ENCODE measurements at places on chromosomes 4 and X.

DNA sequence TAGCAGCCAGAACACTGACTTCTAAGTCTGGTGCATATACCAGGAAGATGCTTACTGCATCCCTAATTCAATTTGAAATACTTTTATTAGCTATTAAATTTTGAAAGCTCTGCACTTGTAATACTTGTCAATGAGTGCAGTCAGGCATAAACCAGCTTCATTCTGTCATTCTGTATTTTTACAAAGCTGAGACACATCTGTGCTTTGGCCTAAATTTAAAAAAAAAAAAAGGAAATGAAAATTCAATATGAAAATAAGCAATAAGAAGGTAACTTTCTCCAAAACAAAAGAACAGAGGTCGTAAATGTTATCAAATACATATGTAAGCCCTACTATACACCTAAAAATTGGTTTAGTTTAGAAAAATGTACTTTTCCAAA lies 7.0 kb downstream of the SMIM14 start:
- no peak for DNase-seq

DNA sequence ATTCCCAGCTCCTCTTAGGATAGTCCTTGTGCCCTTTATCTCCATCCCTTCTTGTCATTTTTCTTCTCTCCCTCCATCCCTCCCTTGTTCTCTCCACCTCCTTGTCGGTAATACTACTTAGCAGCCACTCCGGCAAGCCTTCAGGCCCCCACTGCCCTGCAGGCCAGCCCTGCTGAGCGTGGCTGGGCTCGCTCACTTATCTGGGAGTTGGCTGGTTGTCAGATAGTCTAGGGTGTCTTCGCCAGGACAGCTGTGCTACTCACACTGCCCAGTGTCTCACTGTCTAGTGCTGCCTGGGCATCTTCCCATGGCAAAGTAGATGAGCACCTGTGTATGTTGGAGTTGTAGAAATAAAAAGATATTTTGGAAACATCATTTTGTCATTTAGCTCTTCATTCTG lies 75.0 kb downstream of the STK32B start:
- DNase-seq = no peak

DNA sequence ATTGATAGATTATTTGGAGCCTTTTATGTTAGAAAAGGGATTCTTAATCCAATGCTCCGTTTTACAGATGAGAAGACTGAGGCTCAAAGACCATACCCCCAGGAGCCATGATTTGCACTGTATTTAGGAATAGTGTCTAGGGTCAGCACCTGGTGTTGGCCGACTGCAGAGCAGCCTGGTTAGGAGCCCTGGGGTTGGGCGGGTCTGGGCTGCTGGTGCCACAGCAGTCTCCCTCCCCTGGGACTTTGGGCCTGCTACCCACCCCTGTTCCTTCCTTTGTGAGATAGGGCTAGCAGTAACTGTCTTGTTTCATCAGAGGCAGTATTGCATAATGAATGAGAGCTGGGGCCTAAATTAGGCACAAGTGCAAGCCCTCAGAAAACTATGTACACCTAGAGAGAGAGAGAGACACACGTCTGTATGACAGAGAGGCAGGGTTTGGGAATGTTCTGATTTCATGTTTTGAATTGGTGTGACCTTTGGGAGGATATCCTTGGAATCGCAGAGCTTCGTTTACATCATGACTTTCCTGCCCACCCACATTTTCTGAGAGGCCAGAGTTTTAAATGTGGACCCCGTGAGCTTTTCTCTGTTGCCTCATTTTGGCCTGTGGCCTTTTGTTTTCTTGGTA lies 111.7 kb downstream of the PTTG2 start:
- no peak for DNase-seq

- no peak for DNase-seq
Observed at GRCh38 chr4:74632634-74633033, 161.7 kb downstream of the BTC start.

- DNase-seq = no peak
Observed at GRCh38 chr4:165175879-165176278, 31.5 kb upstream of the KLHL2 start.

GRCh38 chr4:7763106-7763505 lies 176.6 kb downstream of the AFAP1 start:
- DNase-seq = no peak

- no peak for DNase-seq
Observed at GRCh38 chr4:37609626-37610025, 76.5 kb downstream of the RELL1 start.

DNA sequence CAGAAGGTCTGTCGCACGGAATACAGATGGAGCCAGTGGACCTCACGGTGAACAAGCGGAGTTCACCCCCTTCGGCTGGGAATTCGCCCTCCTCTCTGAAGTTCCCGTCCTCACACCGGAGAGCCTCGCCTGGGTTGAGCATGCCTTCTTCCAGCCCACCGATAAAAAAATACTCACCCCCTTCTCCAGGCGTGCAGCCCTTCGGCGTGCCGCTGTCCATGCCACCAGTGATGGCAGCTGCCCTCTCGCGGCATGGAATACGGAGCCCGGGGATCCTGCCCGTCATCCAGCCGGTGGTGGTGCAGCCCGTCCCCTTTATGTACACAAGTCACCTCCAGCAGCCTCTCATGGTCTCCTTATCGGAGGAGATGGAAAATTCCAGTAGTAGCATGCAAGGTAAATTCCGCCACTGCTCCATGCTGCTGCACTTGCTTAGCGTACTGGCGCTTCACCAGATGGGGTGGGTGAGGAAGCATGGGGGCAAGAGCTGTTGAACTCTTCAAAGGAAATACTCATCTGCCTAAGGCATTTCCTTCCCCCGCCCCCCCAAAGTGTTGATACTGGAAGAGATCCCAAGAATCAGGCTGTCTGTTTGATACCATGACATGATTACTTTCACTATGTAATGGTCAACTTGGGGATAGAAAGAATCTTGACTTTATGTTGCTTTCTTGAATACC lies 24.8 kb downstream of the KLF3 start:
- no peak for DNase-seq

DNA sequence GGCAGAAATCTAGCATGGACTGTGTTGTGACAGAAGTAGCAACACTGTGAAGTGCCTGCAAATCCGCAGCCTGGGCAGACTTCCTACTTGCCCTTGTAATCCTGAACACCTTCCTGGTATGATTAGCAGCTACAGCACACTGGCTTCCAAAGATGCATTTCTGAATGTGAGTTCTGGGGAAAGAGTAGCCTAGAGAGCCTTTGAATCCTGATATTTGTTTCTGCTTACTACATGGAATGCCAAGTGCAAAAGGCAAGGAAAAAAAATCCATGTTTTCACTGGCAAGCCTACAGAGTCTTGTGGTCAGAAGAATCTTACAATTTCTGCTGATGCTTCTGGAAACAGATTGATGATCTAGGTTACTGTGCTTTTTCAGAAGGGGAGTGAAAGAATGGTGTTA lies 223.7 kb downstream of the COL25A1 start:
- no peak for DNase-seq

- DNase-seq = no peak
Observed at GRCh38 chr4:4862071-4862551, 2.6 kb downstream of the MSX1 start.

DNA sequence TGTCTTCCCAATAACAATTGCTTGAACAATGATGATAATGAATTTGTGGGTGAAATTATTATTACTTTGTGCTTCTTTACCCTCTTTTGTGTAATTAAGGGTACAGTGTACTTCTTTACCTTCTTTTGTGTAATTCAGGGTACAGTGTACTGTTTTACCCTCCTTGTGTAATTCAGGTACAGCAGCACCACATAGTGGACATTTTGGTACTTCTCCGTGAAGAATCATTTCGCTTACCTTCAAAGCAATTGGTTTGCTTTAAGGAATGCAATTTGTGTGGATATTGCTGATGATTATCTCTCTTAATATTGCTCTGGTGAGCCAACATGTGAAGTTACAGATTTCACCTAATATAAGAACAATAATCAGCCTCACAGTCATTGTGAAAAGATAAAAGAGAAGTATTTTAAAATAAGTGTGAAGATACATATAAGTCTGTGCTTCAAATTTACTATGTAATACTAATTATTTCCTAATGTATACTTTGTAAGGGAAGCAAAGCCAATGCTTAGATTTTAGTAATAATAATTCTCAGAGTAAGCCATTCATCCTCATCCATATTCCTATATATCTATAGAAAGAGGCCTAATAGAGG lies 27.2 kb upstream of the SEC24B start:
- DNase-seq = no peak

DNA sequence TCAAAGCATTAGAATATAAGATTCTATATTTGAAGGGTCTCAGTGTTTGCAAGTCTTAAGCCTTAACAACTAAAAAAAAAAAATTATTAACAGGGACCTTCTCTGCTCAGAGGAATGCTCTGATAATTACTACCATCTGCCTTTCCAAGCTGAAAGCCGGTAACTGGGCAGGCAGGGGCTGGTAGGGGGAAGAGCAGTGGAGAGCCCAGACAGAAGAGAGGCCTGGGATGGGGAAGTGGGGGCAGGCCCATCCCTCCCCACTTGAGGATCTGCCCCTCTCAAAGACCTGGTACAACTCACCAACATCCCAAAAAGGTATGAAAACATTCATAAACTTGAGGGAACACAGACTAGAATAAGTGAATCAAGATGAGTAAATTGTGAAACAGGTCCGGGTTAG lies 113.9 kb downstream of the QDPR start:
- no peak for DNase-seq

GRCh38 chrX:101407167-101407747 lies 468 bp downstream of the GLA start:
- DNase-seq = no peak

- no peak for DNase-seq
Observed at GRCh38 chrX:16981209-16981608, 34.8 kb downstream of the REPS2 start.

GRCh38 chrX:28876408-28876807 lies 289.2 kb downstream of the IL1RAPL1 start:
- DNase-seq = no peak

DNA sequence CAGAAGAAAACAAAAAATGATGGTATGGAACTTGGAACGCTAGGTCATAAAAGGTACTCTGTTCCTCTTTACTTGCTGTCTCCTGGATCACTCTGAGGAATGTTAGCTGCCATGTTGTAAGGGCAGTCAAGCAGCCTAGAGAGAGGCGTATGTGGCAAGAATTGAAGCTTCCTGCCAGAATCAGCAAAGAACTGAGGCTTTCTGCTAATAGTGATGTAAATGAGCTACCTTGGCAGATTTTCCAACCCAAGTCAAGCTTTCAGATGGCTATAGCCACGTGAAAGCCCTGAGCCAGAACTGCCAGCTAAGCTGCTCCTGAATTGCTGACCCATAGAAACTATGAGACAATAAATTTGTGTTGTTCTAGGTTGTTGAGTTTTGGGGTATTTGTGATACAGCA lies 38.7 kb downstream of the AASDH start:
- DNase-seq = no peak

DNA sequence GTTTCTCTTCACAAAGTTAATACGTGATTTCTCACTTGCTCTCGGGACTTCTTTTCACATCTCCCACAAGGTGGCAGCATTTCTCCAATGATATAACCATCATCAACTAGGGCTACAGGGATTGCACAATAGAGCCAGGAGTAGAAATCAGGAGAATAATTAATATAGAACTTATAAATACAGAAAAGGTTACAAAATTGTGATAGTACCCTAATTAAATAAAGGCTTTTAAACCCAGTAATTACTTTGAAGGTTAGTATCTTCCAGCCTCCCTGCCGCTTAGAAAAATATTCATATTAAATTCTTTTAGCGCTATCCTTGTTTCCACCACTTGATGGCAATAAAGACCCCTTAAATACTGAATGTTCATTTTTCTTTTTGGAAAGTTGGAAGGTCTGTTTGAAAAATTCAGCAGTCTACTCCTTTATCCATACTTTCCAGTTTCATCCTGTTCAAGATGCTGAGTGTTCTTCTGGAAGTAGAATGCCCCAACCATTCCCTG lies 65.8 kb downstream of the RASGEF1B start:
- no peak for DNase-seq
